ENCODE measurements at places on chromosomes 12 and 14. TPM values are rescaled to one million over a fixed set of nuclear protein-coding genes. Genes with fewer than 3 reads are reported as not detected.
A peak's percentile ranks its signal among the peaks of the same experiment; 100 is the strongest.

The PDE3A gene
- 7.0 TPM for total RNA-seq

The KRT6C gene
- not detected for total RNA-seq

DNA sequence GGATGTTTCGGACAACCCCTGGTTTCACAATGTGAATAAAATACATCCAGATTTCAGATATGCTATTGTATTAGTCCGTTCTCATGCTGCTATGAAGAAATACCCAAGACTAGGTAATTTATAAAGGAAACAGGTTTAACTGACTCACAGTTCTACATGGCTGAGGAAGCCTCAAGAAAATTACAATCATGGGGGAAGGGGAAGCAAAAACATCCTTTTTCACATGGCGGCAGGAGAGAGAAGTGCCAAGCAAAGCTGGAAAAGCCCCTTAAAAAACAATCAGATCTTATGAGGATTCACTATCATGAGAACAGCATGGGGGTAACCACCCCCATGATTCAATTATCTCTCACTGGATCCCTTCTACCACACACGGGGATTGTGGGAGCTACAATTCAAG, 451.7 kb downstream of the MDGA2 start:
- H3K27ac ChIP-seq = no peak overlapping the region
- no peaks in the 10 kb centered on the region for H3K27me3 ChIP-seq
- DNase-seq = no peak
- H3K4me3 ChIP-seq = no peak overlapping the region
- H3K4me1 ChIP-seq = no peaks in the 10 kb centered on the region

The HOXC13 gene
- total RNA-seq = not detected

- H3K36me3 ChIP-seq = no peaks in the 10 kb centered on the region
- peak overlapping the region; percentile 74 for H3K27ac ChIP-seq
- H3K4me1 ChIP-seq = no peaks in the 10 kb centered on the region
- H3K27me3 ChIP-seq = no peaks in the 10 kb centered on the region
Measured at GRCh38 chr12:66242311-66242710, 53.3 kb downstream of the IRAK3 start.

- DNase-seq = no peak
- no peaks in the 10 kb centered on the region for H3K36me3 ChIP-seq
- H3K4me1 ChIP-seq = no peaks in the 10 kb centered on the region
- no peak overlapping the region for H3K4me3 ChIP-seq
Measured at GRCh38 chr14:44847526-44848309, 114.0 kb downstream of the KLHL28 start.

DNA sequence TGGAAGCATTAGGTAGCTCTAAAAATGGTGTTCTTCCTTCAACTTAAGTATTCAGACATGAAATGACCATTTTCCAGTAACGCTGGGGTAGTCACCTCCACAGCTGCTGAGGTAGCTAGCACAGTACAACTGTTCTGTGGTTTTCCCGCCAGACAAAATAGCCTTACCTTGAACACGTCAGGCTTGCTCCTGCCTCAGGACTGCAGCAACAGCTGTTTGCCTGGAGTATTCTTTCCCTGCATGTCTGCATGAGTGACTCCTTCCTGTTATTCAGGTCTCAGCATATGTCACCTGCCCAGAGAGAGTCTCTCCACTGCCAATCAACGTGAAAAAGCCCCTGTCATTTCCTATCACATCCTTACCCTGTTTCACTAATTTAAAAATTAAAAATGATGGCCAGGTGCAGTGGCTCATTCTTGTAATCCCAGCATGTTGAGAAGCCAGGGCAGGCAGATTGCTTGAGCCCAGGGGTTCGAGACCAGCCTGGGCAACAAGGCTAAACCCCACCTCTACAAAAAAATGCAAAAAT, 37.9 kb downstream of the WDR89 start:
- no peaks in the 10 kb centered on the region for H3K27me3 ChIP-seq
- no peak for DNase-seq
- no peak overlapping the region for H3K27ac ChIP-seq
- no peaks in the 10 kb centered on the region for H3K4me1 ChIP-seq
- no peaks in the 10 kb centered on the region for H3K36me3 ChIP-seq

Measured in breast epithelium (tissue), 4 donors.